IPS DF 19.7 (cell line): ENCODE measurements at places on chromosomes 5 and 9.

DNA sequence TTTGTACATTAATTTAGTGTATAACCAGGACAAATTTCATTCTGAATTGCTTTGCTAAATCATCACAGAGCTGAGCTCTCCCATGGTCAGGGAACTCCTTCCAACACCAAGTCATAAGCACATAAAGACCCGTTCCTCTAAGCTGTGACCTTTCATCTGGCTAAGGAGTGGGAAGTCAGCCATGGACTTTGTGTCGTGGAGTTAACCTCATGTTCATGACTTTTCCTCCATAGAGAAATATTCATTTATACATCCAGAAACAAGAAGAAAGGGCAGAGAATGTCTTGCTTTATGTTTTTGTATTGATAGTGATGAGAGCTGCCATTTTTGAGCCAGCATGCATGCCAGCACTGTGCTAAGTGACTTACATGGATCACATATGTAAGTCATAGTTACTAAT is 97.5 kb downstream of the INIP start:
- no peak for DNase-seq

DNA sequence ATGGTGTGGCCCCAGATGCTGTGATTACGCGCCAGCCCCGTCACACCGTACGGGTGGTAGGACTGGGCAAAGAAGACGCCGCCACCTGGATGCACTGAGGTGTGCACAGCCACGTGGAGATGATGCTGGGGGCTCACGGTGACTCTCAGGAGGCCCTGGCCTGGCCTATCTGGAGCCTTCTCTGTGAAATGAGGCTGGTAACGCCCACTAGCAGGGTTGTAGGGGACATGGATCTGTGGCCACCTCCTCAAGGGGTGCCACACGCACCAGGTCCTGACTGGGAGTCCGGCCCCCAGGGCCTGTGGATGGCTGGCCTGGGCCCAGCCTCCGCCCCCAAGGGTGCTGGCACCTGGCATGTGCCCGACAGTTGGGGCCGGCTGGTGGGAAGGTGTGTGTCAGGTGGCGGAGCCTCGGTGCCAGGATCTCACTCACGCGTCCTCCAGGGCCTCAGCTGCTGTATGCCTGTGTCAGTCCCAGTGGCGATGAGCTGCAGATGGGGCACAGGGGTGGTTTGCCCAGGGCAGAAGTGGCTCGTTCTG is 32.4 kb downstream of the NEK6 start:
- DNase-seq: no peak

GRCh38 chr9:27227192-27227591 is 69.8 kb downstream of the EQTN start:
- DNase-seq: no peak

- DNase-seq: no peak
These were observed 10.8 kb upstream of the PURA start for GRCh38 chr5:140103154-140103553.

- DNase-seq: no peak
These were observed 340.0 kb upstream of the PIK3R1 start for GRCh38 chr5:67875601-67876000.

DNA sequence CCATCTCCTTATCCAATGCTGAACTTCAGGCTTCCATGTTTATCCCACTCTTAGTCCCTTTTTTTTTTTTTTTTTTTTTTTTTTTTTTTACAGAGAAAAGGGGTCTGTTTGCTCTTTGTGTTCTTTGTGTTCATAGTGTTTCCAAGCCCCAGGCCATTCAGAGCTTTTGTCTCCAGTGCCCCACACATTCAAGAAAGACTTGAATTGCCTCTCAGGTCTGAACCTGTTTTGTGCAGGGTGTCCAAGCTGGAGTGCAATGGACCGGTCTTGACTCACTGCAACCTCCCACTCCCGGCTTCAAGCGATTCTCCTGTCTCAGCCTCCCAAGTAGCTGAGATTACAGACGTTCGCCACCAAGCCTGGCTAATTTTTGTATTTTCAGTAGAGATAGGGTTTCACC is 191.2 kb downstream of the PALM2AKAP2 start:
- DNase-seq: no peak

- DNase-seq: no peak
These were observed 605.4 kb downstream of the DNAH5 start for GRCh38 chr5:13339093-13339492.

DNA sequence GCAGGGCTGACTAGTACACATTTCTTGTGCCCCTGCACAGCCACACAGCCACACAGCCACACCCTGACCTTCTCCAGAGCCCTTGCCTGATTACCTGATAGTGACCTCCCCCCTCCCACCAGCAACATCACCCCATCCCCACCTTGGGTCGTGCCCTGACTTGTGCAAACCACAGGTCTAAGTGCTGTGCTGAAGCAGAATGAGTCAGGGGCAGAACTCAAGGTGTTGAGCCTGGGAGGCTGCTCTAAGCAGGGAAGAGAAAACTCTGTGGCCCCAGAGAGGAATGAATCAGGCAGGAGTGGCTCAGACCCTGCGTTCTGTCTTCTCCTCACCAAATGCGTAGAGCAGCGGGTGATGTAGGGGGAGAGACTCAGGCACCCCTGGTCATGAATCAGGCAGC is 24.3 kb upstream of the FAT2 start:
- no peak for DNase-seq

GRCh38 chr5:24161559-24161958 is 483.2 kb downstream of the CDH10 start:
- no peak for DNase-seq

DNA sequence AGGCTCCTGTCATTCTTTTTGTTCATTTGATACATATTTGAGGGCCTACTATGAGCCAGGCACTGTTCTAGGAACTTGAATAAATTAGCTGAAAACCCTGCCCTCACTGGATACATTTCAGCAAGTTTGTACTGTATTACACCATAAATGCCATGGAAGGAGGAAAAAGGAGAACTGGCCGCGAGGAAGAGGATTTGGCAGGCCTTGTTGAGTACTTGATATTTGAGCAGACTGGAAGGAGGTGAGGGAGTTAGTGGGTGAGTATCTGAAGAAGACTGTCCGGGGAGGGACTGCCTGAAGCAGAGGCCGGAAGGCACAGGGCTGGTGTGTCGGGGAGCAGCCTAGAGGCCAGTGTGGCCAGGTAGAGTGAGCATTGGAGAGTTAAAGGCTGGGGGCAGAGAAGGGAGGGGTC is 4.5 kb downstream of the SNX30 start:
- no peak for DNase-seq

DNA sequence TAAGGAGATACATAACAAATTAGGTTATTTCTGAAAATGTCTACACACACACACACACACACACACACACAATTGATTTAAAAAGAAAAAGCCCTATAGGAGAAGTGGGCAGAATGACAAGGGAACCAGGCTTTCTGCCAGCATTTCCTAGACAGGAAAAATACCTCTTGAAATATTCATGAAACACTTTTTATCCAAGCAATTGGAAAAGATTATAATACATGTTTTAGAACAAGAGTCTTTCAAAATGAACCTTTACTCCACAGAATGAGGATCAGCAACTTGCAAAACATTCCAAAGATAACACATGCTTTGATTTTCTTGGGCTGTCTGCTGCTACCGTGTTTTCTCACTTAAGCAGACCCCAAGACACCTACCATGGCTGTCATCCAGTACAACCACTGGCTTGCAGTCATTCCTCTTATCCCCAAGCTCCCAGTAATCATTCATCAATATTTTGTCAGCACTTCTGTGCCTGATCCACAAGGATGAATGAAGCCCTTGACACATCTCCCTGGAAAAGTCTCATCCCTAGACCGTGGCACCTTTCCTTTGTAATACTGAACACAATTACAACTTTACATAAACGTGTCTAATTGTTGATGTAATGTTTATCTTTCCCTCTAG is 717.1 kb upstream of the ZNF608 start:
- DNase-seq: no peak

- no peak for DNase-seq
These were observed 19.7 kb upstream of the F2R start for GRCh38 chr5:76696251-76696650.

GRCh38 chr5:52767766-52768480 is 19.8 kb upstream of the ITGA1 start:
- no peak for DNase-seq

DNA sequence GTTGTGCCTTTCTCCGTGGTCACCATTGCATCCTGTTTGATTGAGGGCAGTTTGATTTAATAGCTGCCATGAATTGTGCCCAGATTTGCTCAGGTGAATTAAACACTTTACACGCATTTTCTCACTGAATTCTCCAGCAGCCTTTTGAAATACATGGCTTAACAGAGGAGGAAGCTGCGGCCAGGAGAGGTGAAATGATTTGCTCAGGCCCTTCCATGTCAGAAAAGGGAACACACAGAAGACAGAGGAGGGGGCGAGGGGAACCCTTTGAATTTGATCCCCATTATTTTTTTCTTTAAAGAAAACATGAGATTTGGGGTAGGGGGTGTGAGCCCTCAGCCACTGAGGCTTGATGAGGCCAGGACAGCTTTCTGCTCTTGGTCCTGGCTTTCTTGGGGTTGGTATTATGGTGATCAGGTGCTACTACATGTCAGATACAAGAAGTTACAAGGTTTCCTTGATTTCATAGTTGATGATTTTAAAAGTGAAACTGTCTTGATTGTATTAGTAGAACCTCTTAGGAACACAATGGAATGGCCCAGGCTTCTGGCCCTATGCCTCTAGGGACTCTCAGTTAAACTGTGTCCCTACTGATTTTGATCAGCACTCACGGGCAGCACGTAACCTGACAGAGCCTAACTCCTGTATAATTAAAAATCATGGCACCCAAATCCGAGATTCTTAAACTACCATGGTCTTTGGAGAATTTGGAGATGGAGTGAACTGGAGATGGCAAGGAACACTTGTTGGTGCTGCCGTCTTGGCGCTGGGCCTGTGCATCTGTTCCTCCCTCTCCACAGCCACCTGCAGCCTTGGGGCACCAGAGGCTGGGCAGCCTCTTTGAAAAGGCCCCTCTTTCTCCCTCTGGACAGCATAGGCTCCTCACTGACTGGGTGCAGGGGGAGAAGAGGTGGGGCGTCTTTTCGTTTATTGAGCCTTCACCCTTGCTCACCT is 107.9 kb downstream of the TRIO start:
- no peak for DNase-seq

DNA sequence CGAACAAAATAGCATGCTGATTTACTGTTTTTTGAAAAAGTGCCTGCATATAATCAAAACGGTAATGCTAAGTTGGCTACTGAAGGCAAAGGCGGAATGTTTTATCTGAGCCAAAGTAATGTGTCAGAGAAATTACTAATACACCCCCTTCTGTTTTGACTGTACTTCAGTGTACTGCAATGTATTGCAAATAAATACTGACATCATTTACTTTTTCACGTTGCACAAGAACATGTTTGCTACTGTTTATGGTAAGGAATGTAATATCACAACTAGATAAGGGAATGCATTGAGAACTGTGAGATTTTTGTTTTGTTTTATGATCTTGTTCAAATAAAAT is 813 bp upstream of the AGTPBP1 start:
- DNase-seq: no peak

GRCh38 chr9:137269231-137269772 is 8.2 kb upstream of the TOR4A start:
- DNase-seq: no peak

GRCh38 chr5:87398981-87399614 is 13.6 kb downstream of the CCNH start:
- no peak for DNase-seq

- no peak for DNase-seq
These were observed 190.7 kb upstream of the TAS2R1 start for GRCh38 chr5:9820691-9821449.

GRCh38 chr5:77629509-77630113 is 8.9 kb downstream of the OTP start:
- no peak for DNase-seq

- DNase-seq: no peak
These were observed 629.2 kb downstream of the BNC2 start for GRCh38 chr9:16241231-16241630.

- no peak for DNase-seq
These were observed 655.2 kb downstream of the PDE4D start for GRCh38 chr5:59238126-59238902.

DNA sequence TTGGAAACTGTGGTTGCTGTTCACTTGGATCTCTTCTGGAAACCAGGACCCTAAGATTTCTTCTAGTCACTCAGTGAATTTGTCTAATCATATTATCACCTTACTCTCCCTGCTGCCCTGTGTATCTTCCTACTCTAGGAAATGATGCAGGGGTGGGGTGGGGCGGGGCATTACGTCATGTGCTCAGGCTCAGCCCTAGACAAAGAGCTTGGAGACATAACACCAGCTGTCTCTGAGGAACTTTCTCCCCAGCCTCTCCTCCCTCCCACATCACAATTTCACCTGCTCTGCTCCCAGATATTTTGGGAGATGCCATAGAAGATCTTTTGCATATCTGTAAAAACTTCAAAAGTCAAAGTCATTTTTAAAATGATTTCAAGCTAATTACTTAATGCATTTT is 470.4 kb downstream of the ZSWIM6 start:
- DNase-seq: no peak

DNA sequence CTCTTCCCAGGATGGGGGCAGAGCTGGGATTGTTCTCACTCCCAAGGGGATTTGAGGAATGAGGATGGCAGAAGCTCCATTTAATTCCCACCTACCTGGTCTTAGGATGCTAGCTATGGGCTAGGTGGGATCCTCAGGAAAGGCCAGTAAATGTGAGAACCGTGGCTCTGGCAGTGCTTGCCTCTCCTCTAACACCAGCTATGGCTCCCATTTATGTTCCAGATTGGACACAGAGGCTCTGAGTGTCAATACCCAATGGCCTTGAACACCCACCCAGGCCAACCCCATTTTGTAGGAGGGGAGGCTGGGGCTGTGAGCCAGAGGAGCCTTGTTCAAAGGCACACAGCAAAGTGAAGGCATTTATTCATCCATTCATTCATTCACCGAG is 10.2 kb upstream of the DAB2IP start:
- no peak for DNase-seq

DNA sequence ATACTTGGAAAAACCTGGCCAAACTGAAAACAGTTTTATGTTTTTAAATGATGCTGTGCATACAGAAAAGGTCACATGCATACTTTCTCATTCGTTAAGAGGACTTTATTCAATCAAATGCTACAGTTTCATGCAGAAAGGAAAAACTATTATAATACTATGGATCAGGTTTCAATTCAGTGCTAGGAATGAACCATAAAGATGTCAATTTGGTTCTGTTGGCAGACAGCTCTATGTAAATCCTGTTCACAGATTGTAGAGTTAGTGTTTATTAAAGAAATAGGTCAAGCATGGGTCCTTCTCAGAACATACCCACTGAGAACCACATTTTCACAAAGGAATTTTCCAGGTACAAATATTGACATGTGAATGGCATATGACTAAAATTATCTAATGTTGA is 57.1 kb downstream of the RETREG1 start:
- no peak for DNase-seq

DNA sequence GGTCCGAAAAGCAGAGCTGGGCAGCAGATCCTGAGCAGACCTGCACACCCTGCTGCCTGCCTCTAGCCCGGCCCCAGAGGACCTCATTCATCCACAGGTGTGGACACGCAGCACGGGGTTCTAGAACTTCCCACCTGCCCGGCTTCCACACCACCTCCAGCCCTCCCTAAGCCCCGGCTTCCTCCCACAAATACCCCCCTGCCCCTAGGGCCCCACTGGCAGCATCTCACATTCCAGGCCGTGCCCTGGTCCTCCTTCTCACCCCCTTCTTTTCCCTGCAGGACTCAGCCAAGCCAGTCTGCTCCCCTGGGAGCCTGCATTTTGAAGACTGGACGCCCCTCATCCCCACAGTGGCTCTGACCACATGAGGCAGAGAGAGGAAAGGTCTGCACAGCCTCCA is 138.9 kb downstream of the ADAMTS2 start:
- no peak for DNase-seq

- no peak for DNase-seq
These were observed 659 bp downstream of the RAI14 start for GRCh38 chr5:34656700-34657273.
